ENCODE measurements at places on chromosomes 13 and 19.

GRCh38 chr13:110407021-110407420 is 99.9 kb downstream of the COL4A2 start:
- no peak for DNase-seq

DNA sequence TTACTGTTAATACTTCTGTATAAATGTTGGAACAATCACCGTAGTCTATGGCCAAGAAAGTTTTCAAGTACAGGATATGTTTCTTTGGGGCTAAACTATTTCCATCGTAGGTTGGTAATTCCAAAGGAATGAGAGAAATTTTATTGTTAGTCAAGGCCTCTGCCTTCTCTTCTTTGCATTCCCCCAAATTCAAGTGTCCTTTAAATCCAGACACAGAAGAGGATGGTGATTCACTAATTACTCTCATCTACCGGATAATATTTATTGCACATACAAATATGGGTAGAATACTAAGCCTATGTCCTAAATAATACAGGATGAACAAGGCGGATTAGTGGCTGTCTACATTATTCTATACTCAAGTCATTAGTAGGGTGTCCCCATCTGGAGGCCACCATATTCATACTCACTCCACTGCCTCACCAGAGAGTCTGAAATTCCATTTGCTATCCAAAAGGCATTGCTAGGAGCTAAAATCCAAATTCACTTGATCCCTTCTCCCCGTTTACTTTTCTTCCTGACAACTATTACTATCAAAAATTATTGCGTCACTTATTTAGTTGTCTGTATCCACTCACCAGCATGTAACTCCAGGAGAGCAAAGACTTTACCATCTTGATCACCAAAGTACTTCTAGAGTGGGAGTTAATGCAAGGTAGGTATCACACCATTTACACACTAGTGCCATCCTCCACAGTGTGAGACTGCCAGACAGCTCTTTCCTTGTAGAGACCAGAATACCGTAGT is 82.4 kb upstream of the SGCG start:
- no peak for DNase-seq

DNA sequence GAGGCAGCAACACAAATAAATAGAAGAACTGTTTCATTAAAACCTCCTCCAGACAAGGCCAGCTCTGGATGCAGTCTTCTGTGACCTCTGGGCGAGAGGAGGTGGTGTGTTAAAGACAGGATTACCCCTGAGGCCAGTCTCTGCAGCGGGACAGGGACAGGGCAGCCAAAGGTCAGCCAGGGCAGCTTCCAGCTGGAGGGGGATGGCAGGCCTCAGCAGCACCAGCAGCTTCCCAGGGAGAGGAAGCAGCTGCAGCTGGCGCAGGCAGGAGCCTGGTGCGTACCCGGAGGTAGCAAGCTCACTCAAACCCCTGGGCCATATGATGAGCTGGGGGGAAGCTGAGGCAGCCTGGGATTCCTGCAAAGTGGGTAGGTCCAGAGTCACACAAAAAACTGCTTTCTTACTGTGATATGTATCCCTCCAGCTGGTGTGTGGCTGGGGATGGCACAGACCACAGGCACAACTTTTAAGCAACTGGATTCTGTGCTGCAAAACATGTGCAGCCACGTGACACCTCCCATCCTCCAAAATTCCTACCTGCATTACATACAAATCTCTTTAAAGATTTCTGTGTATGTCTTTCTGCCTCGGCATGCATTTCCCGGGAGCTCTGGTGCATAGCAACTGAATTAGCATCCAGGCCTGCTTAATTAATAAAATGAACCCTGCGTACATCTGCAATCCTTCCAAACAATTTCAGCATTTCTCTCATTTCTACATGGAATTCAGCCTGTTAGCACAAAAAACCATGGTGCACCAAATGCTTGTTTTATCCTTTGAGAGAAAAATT is 238.3 kb upstream of the MAB21L1 start:
- no peak for DNase-seq

DNA sequence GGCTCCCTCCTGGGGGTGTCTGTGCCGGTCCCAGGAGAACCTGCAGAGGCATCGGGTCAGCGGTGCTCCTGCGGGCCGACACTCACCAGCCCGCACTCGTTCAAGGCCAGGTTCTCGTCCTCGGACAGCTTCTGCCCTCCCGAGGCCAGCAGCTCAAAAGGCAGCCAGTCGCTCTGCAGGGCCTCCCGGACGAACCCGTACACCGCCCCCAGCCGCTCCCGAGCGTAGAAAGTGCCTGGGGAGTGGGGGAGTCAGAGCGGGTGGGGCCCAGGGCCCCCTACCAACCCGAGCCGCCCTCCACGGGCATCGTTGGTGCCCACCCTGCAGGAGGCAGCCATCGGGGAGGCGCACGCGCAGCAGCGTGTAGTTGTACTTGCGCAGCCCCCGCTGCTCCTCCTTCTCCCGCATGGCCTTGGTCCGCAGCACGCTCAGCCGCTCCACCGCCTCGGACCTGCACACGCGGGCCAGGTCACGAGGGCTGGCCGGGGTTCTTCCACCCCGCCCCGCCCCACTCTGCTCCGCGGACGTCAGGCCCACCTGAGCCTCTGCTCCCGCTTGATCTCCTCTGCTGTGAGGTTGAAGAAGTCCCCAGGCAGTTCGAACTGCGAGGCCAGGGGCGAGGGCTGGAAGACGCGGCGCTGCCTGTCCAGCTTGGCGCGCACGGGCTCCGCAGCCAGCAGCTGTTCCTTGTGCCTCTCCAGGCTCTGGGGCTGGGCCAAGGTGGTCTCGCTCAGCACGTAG is 11.5 kb downstream of the UBXN6 start:
- no peak for DNase-seq

DNA sequence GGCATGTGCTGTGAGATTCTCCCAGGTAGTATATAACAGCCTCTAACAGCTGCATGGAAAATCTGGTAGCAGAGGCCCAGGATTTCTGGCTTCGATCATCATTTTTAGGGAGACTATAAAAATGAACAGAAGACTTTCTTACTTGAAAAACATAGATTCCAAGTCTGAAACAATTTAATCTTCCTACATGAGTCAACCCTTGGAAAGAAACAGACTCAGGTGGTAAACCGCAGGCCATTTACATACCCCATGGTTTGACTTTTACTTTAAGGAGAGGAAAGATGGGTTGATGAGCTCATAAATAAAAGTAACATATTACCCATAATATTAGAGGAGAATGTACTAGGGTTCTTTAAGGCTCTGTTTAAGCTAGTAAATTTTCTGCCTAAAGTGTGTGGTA is 121.6 kb downstream of the CYSLTR2 start:
- no peak for DNase-seq

DNA sequence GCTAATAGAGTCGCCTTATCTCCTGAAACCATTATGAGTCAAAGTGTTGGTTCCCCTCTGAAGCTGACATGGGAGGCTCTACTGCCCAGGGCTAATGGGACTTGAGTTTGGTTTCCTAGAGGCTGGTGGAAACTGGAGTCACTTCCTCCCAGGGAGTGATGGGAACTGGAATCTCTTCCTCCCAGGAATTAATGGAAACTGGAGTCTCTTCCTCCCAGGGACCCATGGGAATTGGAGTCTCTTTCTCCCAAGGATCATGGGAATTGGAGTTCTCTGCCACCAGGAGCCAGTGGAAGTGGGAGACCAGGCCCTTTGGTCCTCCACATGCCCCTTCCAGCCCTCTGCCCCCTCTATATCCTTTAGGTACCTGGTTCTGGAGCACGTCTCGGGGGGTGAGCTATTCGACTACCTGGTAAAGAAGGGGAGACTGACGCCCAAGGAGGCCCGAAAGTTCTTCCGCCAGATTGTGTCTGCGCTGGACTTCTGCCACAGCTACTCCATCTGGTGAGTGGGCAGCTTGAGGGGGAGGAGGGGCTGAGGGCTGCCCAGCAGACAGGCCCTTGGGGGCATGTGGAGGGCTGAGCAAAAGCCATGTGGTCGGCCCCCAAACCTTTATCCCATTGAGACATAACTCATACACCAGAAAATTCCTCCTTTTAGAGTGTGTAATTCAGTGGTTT is 5.5 kb downstream of the BRSK1 start:
- no peak for DNase-seq

DNA sequence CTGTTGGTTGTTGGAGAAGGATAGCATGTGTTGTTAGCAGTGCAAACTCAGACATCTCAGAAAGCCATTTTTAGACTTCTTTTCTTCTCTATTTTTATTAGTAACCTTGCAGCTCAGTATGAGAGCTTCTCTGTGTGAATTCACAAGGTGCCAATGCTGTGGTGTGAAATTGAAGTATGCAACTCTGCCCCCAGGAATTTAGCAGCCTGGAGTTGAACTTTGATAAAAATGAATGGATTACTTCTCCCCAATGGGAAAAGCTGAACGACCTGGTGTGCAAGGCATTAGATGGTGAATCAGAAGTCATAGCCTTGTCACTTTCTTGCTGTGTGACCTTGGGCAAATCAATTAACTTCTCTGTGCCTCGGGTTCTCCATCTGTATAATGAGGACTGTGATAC is 512.3 kb upstream of the PCDH9 start:
- DNase-seq = no peak

- DNase-seq = no peak
These were observed 573.0 kb upstream of the PCDH9 start for GRCh38 chr13:67803118-67803517.

GRCh38 chr13:44402899-44403445 is 29.3 kb downstream of the SERP2 start:
- DNase-seq = no peak

Data from stimulated activated CD4-positive, alpha-beta T cell treated with anti-CD3 and anti-CD28 coated beads, Interleukin-2, amount 100 ng/mL, for 48 hours (primary cell).